Cerebellum (tissue), 4 donors: ENCODE measurements at places on chromosomes 11 and 22. TPM values are rescaled to one million over a fixed set of nuclear protein-coding genes. Genes with fewer than 3 reads are reported as not detected.

DNA sequence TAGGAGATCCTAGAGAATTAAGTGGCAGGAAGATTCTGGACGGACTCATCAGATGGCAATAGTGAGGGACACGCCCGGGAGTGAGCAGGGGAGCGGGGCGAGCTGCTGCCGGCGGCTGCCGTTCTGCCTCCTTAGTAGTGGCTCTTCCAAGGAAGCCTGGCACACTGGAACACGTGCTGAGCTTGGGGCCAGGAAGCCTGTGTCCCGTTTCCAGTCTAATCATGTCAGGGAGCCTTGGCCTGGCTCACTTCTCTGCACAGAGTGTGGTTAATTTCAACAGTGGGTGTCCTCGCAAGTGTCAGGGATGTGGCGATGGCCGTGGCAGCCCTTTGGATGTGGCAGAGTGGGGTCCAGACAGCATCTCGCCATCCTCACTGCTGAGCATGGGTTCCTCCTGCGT is 16.5 kb downstream of the GLB1L3 start:
- no peak for DNase-seq

- DNase-seq, result no peak
These were observed 68.0 kb downstream of the WNT7B start for GRCh38 chr22:45908961-45909360.

FJX1 gene
- total RNA-seq, result 17.2 TPM

PGA5 gene
- total RNA-seq, result not detected

GRCh38 chr11:132231656-132232347 is 861.4 kb downstream of the NTM start:
- no peak for DNase-seq

GRCh38 chr22:30905696-30906341 is 62.8 kb downstream of the MORC2 start:
- DNase-seq, result no peak

DNA sequence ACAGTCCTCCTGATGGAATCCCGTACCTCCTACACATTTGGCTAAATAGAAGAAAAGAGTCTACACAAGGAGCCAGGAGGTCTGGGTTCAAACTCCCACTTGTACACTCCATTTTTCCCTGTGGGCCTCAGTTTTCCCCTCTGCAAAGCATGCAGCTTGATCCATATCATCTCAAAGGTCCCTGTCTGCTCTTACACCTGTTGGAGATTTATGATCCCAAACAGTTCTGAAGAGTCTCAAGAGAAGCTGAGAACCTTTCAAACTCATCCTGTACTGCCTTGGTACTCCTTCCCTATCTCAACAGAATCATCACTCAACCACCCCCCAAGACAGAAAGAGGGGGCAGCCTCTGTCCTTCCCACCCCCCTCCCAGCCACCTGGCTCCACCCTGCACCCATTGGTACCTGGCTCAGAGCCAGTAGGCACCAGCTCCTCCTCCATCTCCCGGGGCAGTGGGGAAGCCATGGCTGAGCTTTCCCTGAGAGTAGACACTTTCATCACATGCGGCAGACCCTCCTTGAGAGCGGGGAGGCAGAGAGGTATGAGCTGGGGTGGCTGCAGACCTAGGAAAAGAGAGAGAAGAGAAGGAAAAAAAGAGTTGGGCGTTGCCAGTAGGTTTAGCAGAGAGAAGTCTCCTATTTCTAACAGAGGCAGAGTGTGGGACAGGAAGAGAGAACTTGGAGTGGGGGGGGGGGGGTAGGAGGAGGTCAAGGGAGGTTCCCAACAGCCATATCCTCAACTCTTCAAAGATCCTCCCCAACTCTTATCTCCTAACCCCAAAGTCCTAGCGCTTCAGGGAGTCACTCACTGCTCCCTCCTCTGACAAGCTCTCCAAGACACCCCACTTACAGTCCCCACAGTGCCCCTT is 3.1 kb downstream of the TNKS1BP1 start:
- no peak for DNase-seq

- no peak for DNase-seq
These were observed 21.9 kb upstream of the LYVE1 start for GRCh38 chr11:10590218-10590915.

DNA sequence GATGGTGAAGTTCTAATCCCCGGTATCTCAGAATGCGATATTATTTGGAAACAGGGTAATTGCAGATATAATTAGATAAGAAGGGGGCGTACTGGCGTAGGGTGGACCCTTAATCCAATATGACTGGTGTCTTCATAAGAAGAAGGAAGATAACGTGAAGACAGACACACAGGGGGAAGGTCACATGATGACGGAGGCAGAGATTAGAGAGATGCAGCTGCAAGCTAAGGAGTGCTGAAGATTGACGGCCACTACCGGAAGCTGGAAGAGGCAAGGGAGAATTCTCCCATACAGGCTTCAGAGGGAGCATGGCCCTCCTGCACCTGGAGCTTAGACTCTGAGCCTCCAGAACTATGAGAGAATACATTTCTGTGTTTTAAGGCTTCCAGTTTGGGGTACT is 54.8 kb downstream of the MIAT start:
- no peak for DNase-seq

CCDC116 gene
- total RNA-seq, result 0.45 TPM

WEE1 gene
- total RNA-seq, result 34.5 TPM

GRCh38 chr11:95371153-95371552 is 140.2 kb upstream of the SESN3 start:
- no peak for DNase-seq
